ENCODE measurements at places on chromosomes 11 and 22.

GRCh38 chr22:47333625-47334024, 571.2 kb downstream of the TBC1D22A start:
- peak; percentile 48 for DNase-seq

DNA sequence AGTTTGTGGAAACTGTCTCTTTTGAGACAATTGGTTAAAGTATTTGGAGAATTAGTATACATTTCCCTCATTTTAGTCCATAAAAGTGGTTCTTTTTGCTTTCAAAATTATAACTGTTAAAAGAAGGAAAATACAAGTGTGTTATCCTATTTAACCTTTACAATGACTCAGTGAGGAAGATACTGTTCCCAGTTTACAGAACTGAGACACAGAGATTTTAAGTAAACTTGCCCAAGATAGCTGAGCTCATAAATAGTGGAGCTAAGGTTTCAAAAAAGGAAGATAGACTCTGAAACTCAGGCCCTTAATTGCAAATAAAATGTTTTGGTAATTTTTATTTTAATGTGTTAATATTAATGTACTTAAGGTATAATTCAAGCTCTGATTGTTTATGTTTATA, 58.9 kb downstream of the DKK3 start:
- DNase-seq = no peak

- DNase-seq = no peak
Measured at GRCh38 chr11:128042290-128042751, 545.0 kb downstream of the ETS1 start.

- DNase-seq = no peak
Measured at GRCh38 chr11:45752106-45752505, 52.8 kb upstream of the SLC35C1 start.

- DNase-seq = no peak
Measured at GRCh38 chr11:15816260-15816871, 540.0 kb downstream of the SOX6 start.

DNA sequence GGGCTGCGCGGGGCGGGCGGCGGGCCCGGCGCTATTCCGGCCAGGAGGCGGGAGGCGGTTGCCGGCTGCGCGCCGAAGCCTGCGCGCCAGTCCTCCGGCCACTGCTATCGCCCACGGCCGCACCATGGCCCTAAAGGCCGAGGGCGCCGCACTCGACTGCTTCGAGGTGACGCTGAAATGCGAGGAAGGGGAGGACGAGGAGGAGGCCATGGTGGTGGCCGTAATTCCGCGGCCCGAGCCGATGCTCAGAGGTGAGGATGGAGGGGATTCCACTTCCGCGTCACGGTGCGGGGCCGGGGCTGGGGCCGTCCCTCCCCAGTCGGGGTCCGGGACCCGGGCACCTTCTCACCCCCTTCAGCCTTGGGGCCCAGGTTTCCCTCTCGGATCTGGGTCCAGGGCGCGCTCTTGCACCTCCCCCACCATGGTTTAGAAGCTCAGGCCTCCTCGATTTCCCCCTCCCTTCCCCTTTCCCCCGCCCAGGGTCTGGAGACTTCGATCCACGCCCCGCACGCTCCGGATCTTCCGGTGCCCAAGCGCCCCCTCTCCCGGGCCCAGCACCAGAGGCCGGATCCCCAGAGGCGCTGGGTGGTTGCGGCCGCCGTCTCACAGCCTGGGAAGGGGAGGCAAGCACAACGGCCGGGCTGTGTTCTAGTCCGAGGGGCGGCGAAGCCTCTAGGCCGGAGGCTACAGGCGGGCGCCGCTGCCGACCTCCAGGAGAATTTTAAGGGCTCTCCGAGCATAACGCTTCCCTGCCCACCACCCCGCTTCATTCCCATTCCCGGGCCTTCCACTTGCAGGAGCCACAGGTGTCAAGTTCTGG, 517 bp downstream of the SPINDOC start:
- DNase-seq = no peak

- DNase-seq = no peak
Measured at GRCh38 chr11:12048936-12049790, 40.7 kb upstream of the DKK3 start.

GRCh38 chr11:4087551-4087950, 7.0 kb upstream of the RRM1 start:
- DNase-seq = no peak

DNA sequence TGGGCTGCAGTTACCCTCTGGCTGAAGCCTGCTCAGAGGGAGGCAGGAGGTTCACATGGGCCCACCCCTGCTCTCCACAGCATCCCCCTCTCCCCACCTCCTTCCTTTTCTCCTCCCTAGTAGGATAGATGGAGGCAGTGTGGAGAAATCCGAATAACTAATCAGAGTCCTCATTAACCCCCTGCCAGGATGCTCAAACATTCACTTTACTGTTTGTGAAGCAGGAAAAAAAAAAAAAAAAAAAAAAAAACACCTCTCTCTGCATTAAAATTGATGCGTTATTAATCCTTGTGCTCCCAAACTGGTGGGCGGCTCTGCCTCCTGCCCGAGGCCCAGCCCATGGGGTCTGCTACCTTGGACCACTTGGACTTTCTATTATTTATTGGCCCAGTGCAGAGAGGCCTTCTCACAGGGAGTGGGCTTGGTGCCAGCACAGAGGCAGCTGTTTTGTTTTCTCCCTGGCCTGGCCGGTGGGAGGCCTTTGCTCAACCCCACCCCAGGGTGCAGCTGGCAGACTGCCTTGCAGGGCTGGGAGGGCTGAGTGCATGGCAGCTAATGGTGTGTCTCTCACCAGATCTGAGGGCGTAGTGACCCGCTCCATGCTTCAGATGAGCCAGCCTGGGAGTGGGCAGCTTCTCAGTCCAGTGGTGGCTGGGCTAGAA, 150.7 kb downstream of the PKNOX2 start:
- DNase-seq = no peak

DNA sequence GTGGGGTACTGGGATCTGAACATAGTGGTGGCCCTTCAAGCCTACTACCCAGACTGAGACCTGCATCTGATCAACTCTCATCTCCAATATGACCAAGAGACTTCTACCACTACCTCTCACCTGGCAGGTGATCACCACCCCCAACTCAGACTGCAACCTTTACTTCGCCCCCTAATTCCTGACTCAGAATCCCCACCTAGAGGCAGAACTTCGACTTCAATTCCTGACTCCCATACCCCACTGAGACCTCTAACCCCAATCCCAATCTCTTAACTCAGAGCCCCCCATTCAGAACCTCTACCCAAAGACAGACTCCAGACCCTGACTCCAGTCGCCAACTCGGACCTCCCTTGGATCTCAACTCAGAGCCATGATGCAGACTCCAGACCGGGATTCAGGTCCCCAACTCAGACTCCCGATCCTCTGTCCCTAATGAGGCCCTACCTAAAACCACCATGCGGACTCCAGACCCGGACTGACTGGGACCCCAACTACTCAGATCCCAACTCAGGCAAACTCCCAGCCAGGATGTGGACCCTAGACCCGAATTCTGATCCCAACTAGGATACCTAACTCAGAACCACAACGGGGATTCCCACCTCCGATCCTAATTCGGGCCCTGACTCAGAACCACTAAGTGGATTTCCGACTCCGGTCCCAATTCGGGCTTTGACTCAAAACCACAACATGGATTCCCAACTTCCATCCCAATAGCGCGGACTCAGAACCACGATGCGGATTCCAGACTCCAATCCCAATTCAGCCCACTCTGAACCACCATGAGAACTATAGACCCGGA, 1.2 kb downstream of the KCNQ1OT1 start:
- DNase-seq = no peak

- DNase-seq = no peak
Measured at GRCh38 chr22:27278946-27279345, 522.6 kb downstream of the MN1 start.

GRCh38 chr11:75400146-75400865, 988 bp downstream of the RPS3 start:
- DNase-seq = no peak

GRCh38 chr11:75406338-75406777, 7.0 kb downstream of the RPS3 start:
- DNase-seq = no peak

- no peak for DNase-seq
Measured at GRCh38 chr11:78926633-78927338, 352.1 kb upstream of the NARS2 start.

- DNase-seq = no peak
Measured at GRCh38 chr11:47495011-47495855, 46.3 kb upstream of the RAPSN start.

DNA sequence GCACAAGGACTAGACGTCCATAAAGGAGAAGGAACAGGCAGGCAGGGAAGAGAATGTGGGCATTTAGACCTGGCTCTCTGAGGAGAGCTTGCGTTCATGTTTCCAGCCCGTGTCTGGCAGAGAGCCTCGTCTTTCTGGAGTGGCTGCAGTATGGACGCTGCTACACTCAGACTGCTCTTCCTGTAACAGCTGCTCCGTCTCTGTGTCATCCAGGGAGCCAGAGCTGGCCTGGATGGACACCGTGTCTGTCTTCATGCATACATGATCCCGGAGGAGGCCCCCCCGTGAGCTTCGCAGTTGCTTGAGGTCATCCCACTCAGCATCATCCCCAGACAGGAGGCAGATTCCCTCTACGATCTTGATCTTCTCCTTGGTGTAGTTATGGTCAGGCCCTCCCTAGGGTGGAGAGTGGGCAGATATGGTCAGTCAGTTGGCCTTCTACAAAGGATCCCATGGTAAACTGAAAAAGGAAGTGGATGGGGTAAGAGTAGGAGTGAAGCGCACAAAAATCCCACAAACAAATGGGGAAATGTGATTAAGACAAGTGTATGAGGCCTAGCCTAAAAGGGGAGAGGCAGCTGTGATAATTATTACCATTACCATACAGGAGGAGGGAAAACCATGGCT, 13.0 kb upstream of the CKAP5 start:
- no peak for DNase-seq

GRCh38 chr11:14317659-14318325, 41.2 kb downstream of the RRAS2 start:
- DNase-seq = no peak

GRCh38 chr11:33912405-33913361, 20.8 kb upstream of the LMO2 start:
- DNase-seq = no peak

DNA sequence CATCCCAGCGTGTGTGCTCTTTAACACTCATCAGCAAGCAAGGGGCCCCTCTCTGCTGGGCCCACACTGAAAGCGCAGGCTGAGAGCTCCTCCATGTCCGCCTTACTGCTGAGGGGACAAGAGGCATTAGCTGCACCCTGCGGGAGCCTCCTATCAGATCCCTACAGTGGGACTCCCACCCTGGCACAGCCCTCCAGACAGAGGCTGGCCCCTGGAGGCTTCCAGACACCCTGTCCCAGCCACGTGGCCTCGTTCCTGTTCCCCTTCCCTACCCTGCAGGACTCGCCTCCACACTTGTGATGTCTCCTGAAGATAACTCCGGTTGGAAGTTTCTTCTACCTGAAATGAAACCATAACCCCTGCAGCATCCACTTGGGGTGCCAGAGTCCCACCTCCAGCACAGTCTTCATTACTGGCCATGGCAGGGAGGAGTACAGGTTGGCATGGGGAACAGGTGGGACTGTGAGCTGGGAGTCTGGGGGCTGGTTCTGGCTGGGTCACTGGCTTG, 5.0 kb upstream of the SH3BP1 start:
- DNase-seq = no peak

- DNase-seq = no peak
Measured at GRCh38 chr22:29190051-29190450, 15.6 kb upstream of the EMID1 start.

DNA sequence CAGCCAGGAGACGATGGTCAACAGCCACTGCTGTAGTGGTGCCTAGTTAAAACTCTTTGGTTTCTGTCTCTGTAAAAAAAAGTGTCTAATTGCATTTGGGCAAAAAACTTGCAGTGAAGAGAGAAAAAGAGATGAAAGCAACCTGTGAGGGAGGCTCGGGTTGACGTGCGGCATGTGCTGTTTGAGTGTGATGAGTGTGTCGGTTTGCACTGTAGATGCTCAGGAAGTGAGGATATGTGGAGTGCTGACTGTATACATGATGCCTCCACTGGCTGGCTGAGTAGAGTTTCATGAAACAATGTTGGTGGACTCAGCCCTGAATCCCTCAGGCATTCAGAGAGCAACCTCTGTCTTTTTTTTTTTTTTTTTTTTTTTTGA, 4.3 kb upstream of the DGCR6L start:
- no peak for DNase-seq

DNA sequence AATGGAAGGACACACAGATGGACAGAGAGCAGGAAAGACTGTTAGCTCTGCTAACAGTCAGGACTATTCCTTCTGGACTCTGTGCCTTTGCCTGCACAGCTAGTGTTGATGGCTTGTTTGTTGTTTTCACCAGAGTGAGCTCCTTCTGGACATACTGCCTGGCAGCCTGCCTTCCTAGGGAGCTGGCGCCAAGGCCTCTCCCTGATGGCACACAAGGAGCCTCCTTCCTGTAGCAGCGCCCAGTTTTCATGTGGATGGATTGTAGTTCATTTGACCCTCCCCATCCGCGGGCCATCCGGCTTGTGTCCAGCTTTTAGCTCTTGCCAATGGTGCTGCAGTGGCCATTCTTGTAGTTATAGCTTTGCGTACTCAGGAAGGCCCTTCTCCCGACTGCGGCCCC, 16.6 kb upstream of the BCR start:
- no peak for DNase-seq

- DNase-seq = no peak
Measured at GRCh38 chr11:71301046-71301857, 48.9 kb upstream of the SHANK2 start.

GRCh38 chr11:121773076-121773475, 320.3 kb upstream of the SORL1-AS1 start:
- DNase-seq = peak; percentile 60

- DNase-seq = no peak
Measured at GRCh38 chr11:61776561-61777075, 15.8 kb downstream of the TMEM258 start.

DNA sequence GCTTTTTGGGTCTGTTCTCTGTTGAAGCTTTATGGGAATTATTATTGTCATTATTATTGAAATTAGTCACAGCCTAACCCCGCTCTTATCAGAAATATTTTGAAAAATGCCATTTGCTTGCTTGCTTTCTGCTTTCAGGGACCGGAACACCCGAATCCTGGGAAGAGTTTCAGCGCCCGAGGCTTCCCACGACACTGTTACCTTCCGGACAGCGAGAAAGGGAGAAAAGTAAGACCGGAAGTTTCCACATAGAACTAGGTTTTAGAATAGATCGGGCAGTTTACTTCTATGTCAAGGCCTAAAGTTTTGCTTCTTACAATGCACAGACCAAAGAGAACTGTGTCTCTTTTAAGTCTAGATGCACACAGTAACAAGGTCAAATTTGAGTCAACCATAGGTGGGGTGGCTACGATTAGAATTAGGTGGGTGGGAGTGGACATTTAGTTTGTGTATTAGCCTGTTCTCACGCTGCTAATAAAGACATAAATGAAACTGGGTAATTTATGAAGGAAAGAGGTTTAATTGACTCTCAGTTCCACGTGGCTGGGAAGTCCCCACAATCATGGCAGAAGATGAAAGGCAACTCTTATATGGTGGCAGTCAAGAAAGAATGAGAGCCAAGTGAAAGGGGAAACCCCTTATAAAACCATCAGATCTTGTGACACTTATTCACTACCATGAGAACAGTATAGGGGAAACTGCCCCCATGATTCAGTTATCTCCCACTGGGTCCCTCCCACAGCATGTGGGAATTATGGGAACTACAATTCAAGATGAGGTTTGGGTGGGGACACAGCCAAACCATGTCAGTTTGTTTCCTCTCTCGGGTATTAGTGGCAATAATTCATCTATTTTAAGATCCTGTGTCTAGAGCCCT, 12.9 kb downstream of the MPEG1 start:
- DNase-seq = no peak

Data from NCI-H2081 treated with DMSO at 0.1 percent for 48 hours (cell line).